ENCODE measurements at places on chromosomes 4 and X.

DNA sequence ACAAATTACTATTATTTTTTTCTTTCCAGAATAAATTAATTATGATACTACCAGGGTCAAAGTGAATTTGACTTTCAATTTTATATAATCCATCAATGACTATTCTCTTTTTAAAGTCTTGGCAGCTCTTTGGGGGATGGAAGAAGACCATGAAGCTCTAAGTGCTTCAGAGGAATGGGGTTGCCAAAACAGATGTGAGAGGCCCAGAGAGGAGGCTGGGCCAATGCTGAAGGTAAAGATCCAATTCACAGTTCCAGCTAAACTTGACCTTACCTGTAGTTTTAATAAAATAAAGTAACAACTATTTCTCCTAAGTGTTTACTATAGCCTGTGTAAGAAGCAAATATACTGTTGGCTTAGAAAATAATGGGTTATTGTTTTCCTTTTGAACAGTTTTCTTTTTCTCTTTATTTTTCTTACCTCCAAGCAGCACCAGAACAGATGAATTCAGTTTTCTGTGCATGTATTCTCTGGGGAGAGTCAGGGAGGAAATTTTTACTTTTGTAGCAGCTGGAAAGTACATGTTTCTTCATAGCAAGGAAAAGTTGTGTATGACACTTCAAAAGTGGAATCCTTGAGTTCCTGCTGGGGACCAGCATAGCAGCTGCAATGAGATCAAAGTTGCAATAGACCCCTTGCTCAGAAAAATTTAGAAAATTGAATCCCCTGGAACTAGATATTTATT, 104.9 kb downstream of the CEP44 start:
- DNase-seq: no peak

GRCh38 chr4:105780176-105780575, 71.6 kb downstream of the GSTCD start:
- DNase-seq: no peak

DNA sequence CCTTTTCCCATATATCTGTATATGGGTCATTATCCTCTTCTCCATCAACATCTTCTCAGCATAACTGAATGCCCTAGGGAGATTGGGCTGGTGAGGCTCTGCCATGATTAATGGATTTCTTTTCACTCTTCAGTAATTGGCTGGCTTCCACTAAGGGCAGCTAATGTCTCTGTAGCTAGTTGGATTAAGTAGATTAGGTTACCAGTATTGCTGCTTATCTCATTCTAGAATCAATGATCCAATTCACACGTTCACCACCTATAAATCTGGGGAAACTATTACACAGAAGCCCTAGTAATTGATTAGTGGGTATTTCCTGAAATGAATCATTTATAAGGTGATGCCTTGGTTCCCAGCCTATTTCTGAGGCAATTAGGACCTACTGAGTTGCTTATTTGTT, 94.8 kb downstream of the KDR start:
- no peak for DNase-seq

DNA sequence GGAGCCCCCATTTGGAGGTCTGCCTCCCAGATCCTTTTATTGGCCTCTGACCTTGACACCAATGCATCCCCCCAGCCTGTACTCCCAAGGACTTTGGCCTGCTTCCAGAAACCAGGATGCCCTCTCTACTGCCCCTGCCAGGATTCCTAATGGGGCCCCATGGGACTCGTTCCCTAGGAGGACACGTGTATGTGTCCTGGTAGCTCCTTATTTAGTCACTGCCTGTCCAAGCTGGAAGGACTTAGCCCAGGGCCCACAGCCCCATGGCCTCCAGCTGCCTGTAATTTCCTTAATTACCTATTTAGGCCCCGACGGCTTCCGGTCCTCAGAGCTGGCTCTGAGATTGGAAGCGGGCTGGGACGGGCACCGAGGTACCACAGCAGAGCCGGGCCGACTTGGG, 9.4 kb downstream of the ATP2B3 start:
- no peak for DNase-seq

GRCh38 chr4:82905205-82905604, 4.7 kb downstream of the THAP9 start:
- no peak for DNase-seq
